Ovary (tissue), 10 donors: ENCODE measurements at places on chromosomes 5 and 9. TPM values are rescaled to one million over a fixed set of nuclear protein-coding genes. Genes with fewer than 3 reads are reported as not detected.

The POLR3G gene
- polyA plus RNA-seq = 1.8 TPM

The KIF20A gene
- polyA plus RNA-seq = 0.47 TPM

The SLC1A1 gene
- 3.1 TPM for polyA plus RNA-seq

The GABRP gene
- polyA plus RNA-seq = 0.24 TPM

The GCNT4 gene
- polyA plus RNA-seq = 1.2 TPM
